DMS79 (cell line): ENCODE measurements at places on chromosomes 3 and 15.

- no peak for DNase-seq
These were observed 116.9 kb downstream of the CD47 start for GRCh38 chr3:107973961-107974360.

DNA sequence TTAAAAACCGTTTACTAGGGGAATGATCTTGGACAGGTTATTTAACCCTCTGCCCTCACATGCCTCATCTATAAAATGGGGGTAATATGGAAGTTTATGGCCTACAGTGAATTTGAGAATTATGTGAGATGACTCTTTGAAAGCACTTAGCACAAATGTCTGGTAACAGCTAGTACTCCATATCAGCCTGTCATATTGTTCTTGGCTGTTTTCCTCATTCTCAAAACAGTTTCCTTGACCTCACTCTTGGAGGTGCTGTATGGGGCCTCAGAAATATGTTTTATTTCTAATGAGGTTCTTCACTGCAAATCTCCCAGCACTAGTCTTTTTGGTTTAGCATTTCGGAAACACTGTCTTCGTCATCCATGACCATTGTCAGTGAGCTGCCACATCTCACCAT is 398.2 kb downstream of the FEZF2 start:
- no peak for DNase-seq

GRCh38 chr15:77723756-77724155 is 91.0 kb upstream of the LINGO1 start:
- no peak for DNase-seq

DNA sequence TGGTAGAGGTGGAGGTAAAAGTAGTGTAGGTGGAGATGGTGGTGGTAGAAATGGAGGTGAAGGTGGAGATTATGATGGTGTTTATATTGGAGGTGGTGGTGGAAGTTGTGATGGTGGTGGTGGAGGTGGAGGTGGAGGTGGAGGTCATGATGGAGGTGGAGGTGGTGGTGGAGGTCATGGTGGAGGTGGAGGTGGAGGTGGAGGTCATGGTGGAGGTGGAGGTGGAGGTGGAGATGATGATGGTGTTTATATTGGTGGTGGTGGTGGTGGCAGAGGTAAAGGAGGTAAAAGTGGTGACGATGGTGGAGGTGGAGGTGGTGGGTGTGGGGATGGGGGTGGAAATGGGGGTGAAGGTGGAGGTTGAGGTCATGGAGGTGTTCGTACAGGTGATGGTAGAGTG is 107.8 kb downstream of the ASB7 start:
- DNase-seq = no peak

DNA sequence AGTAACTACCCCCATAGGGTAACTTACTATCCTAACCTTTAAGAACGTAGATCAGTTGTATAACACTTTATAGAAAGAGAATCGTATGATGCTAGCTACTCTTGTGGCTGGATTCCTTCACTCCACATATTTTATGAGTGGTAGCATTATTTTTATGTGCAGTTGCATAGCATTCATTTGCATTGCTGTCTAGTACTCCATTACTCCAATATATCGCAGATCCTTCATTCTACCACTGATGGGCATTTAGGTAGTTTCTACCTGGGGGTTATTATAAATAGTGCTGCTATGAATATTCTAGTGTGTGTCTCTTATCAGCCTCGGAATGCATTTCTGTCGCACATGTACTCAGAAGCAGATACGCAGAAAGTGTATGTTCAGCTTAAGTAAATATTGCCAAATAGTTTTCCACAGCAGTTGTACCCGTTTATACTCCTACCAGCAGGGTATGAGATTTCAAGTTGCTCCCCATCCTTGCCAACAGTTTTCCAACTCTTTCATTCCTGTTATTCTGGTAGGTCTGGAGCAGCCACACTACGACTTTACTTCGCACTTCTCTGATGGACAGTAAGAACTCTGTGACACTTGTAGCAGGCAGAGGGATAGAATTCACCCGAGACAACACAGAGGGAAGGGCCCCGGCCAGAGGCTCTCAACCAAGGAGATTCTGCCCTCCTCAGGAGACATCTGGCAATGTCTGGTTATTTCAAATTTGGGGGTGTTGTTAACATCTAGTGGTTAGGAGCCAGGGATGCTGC is 9.8 kb upstream of the VGLL4 start:
- no peak for DNase-seq

- DNase-seq = no peak
These were observed 22.4 kb downstream of the TMC3 start for GRCh38 chr15:81351651-81352050.

- DNase-seq = no peak
These were observed 462.0 kb downstream of the PDCD6IP start for GRCh38 chr3:34260271-34261000.

- no peak for DNase-seq
These were observed 7.6 kb downstream of the KLHL40 start for GRCh38 chr3:42692667-42693529.

GRCh38 chr3:106438887-106439286 is 570.1 kb upstream of the CBLB start:
- no peak for DNase-seq

- DNase-seq = no peak
These were observed 82.6 kb upstream of the ADPGK start for GRCh38 chr15:72866182-72866581.

DNA sequence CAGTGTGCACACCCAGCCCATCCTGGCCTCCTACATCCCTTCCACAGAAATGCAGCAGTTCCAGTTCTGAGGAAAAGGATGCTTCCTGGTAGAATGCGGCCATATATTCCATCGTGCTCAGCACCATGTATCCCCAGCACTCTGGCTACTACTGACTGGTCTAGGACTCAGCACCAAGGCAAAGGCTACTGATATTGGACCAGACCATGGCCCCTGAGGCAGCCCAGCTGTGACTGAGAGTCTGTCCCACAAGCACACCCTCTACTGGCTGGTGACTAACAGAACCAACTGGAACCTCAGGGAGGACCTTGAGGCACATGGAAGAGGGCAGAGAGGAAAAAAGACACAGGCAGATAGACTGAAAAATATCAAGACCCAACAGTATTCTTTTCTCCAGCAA is 30.0 kb downstream of the TARS3 start:
- no peak for DNase-seq

GRCh38 chr15:74541494-74542165 is 610 bp downstream of the ARID3B start:
- no peak for DNase-seq

DNA sequence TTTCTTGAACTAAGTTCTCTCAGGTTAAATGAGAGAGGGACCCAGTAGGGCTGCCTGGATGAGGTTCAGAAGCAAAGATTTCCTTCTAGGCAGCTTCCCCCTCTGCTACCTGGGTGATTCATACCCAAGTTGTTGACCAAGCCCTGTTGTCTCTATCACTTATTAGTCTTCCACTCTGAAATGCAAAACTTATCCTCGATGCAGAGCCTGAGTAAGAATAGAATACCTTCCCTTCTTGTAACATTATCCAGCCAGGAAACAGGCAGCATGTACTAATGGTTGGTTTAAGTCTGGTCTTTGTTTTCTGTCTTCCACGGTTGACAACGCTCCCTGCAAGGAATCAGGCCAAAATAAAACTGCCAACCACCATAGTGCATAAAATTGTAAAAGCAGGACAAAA is 377.3 kb downstream of the MECOM start:
- DNase-seq = no peak

DNA sequence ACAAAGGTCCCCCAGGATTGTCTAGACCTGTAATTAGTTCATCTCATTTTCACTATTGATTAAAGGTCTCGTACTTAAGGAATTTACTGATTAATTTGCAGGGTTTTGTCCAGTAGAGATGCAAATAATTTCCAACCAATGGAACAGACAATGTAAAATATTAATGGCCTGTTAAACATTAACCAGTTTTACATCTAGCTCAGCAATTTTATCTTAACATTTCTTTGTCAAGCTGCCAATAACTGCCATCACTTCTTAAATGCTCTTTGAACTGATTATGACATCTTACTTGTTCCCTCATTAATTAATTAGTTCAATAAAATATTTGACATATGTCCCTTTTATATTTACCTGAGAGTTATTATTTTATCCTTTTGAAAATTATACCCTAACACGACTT is 9.4 kb upstream of the STRIT1 start:
- no peak for DNase-seq

- DNase-seq = no peak
These were observed 7.8 kb downstream of the KNG1 start for GRCh38 chr3:186724911-186725310.

- no peak for DNase-seq
These were observed 357.3 kb downstream of the ZBTB20 start for GRCh38 chr3:114789803-114790202.

- no peak for DNase-seq
These were observed 497 bp upstream of the CLASP2 start for GRCh38 chr3:33718595-33718907.

DNA sequence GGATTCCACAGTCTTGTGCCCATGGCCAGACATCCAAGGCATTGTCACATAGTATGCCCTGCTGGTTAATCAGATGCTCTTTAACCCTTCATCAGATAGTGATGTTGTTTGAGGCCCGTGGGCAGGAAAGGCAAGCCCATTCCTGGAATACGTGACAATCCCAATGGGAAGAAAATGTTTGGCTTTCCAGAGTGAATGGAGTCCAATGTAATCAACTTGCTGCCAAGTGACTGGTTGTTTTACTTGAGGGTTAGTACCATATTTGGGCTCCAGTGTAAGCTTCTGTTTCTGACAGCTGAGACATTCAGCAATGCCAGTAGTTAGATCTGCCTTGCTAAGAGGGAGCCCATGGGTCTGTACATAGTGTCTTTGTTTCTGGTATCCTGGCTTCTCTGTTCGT is 31.3 kb downstream of the RPL39L start:
- no peak for DNase-seq

DNA sequence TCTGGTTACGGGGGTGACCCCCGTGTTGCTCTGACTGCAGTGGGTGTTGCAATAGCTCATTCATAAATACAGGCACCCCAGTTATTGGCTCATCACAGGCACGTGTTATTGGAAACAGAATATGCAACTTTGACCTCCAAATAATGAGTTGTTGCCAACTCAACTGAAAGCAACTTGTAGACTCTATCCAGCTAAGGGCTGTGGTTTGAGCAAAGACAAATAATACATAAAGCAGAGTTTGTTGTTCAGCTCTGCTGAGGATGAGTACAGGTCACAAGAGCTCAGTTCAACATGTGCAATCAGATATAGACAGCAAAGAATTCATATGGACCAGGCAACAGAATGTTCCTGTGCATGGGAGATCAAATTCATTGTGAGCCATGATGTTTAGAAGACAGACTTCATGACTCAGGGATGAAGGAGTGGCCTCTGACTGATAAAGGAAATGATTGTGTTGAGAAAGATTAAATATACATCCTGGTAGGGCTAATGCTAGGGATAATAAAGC is 87.6 kb upstream of the LRIG1 start:
- no peak for DNase-seq

DNA sequence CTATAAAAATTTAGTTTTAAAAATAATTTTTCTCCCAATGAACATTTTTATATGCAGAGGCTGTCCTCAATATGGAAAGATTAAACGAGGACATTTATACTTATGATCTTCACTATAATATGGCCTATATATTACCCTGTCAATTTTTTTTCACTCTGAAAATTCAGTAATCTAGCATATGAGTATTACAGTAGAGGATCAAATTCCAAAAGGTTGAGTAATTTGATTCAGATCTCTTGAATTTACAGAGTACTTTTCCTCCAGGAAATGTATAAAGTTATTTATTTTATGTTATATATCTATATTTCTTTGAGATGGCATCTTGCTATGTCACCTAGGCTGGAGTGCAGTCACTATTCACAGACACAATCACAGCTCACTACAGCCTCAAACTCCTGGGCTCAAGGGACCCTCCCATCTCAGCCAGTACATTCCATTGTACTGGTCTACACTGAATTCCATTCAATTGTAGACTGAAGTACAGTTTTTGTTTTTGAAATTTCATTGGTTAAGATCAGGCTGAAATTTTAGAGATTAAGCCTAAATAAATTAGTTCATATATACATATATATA is 16.3 kb upstream of the TRPM7 start:
- no peak for DNase-seq

- no peak for DNase-seq
These were observed 70.9 kb downstream of the CGGBP1 start for GRCh38 chr3:87987952-87988351.

DNA sequence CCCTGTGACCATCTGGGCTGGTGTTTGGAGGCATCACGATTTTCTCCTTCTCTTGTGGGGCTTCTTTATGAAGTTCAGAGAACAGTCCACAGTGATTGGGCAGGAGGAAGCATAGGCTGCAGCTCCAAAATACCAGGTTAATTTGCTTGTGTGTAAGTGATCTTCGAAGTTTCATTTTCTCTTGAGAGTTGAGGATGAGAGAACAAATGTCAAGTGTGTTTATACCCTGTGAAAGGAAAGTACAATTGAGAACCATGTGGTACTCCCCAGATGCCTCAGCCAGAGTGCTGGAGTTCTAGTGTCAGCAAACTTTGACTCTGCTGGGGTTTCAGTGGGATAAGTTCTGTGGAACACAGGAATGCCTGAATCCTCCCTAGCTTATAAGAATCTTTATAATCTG is 357.1 kb upstream of the CFAP20DC start:
- DNase-seq = no peak

DNA sequence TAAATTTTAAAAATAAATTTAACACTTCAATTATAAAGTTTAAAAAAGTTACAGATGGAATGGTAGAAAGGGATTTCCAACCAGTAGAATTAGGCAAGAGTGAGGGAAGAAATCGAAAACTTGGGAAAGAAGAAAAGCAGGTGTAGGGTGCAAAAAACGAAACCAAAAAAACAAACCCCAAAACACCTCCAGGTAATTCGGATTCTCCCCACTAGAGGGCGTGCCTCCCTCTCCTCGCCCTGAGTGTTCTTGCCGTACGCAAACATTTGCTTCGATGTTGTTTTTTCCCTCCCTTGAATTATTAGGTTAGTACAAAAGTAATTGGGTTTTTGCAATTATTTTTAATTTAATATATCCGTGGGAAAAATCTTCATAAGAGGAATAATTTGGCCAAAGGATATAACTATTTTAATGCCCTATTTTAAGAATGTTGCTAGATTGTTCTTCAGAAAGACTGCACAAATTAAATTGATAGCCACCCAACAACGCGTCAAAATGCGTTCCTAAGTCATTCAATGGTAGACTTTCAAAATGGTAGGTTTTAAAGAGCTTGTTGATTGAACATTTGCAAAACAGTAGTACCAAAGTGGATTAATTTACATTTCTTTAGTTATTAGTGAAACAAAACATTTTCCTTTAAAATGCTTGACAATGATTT is 63.7 kb downstream of the SLC30A4 start:
- DNase-seq = no peak

DNA sequence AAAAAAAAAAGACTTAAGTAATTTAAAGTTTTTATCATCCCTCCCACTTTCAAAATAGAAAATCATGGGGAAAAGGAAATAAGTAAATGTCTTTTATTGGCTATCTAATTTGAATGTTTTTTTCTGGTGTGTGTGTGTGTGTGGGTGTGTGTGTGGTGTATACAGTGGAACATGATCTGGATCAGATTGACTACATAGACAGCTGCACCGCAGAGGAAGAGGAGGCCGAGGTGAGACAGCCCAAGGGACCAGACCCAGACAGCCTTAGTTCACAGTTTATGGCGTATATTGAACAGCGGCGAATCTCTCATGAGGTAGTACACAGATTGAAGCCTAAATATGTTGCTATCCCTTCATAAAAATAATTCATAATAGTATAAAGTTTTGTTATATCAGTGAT is 44.5 kb downstream of the LRCH3 start:
- no peak for DNase-seq
